ENCODE measurements at places on chromosomes 3 and 15.
A peak's percentile ranks its signal among the peaks of the same experiment; 100 is the strongest.

DNA sequence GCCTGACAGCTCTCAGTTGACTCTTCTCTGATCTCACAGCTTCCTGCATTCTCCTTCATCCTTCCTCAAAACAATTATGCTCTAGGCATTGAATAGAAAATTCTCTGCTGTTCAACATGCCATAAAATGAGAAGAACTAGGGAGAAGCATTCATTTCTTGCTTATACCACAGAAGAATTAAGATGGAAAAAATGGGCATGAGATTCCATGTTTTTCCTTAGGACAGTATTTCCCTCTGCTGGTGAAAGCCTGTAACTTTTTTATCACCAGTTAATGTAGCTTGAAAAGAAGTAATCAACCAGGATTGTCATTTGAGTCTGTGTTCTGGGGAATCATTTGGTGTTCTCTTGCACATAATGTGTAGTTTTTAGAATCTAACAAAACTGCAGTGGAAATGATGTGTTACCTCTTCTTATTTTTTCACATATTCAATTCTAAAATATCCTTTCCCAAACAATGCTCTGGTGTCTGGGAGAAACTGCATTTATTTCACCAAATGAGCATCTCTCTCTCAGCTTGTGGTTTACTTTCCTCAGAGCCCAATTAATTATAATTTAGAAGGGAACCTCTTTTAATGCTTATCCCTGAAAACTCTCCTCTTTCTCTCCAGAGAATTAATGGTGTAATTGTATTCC is 92.8 kb upstream of the DCBLD2 start:
- peak; percentile 9 for DNase-seq

- no peak for DNase-seq
Measured at GRCh38 chr3:187783098-187783497, 37.8 kb upstream of the BCL6 start.

GRCh38 chr3:195246581-195246995 is 24.4 kb downstream of the XXYLT1 start:
- DNase-seq, result no peak

GRCh38 chr3:137047240-137047639 is 89.5 kb downstream of the IL20RB start:
- DNase-seq, result no peak

GRCh38 chr3:18345015-18345367 is 80.1 kb downstream of the SATB1 start:
- DNase-seq, result no peak

DNA sequence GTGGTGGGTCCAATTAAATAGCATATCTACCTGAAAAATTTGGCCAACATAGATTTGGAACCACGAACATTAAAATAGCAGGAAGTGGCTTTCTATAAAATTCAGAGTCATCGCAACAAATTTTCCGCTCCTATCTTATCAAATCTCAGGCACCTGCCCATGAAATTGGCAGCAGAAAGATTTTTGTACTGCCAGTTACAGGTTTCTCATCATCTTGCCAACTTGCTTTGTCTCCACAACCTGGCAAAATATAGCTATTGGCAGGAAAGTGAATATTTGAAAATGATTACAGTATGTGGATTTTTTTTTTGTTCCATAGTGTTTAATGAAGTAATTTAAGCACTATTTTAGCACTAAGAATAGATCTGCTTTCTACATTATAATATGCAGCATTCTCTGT is 161.6 kb upstream of the LRRC3B start:
- no peak for DNase-seq

- no peak for DNase-seq
Measured at GRCh38 chr3:23916152-23916885, 471 bp downstream of the NKIRAS1 start.

- no peak for DNase-seq
Measured at GRCh38 chr15:34203305-34203704, 6.6 kb downstream of the KATNBL1 start.

DNA sequence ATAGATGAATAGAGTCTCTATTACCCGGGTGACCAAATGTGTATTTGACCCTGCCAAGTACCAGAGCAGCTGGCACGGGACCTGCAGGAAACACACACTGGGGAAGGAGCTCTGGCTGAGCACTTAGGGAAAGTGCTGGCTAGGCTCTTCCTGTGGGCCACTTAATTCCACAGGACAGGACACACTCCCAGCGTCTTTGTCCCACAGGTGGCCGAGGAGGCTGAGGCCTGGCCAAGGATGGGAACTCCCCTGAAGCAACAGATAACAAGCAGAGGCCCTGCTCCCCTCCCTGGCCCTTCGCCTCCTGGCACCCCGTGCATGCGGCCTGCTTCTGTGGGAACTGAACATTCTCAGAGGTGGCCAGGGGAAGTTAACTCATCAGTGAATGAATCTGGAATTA is 180.8 kb downstream of the ATP10A start:
- no peak for DNase-seq

DNA sequence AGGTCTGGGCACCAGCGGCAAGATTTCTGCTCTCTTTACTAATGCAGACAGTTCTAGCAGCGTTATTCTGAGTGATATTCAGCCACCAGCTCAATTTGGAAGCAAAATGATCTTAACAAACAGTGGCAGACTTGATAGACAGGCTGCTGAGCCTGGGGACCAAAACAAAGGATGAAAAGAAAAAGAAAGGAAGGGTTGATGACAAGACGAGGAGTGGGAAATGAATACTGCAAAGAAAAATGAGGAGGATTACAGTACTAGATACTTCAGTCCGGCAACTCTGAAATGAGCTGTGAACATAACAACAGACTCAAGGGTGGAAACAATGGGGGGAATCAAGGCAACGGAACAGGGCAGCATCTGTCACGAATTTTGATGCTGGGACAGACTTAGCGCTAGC is 28.8 kb downstream of the FHIT start:
- no peak for DNase-seq

DNA sequence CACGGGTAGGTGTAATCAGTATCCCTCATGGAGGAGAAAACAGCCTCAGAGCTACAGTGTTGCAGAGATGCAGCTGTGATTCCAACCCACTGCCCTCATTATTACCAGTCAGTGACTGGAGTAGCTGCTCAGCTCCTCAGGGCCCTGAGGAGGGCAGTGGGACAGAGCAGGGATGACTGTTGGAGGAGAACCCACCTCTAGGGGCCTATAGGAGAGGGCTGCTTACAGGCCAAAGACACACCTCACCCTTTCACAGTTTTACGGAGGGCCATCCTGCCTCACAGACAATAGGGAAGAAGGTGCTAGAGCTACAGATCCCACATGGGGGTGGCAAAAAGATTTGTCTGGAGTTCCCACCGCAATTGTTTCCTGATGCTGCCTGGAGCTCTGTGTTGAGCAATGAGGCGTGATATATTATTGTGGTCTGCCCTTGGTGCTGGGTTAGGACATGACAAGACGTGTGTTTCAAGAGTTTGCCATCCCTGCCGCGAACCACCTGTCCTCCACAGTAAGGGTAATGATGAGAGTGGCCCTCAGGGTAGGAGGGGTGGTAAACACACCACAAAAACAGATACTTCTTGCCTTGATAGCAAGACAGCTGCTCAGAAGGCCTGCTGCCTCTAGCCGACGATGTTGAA is 140.5 kb upstream of the TPM1 start:
- peak; percentile 13 for DNase-seq

DNA sequence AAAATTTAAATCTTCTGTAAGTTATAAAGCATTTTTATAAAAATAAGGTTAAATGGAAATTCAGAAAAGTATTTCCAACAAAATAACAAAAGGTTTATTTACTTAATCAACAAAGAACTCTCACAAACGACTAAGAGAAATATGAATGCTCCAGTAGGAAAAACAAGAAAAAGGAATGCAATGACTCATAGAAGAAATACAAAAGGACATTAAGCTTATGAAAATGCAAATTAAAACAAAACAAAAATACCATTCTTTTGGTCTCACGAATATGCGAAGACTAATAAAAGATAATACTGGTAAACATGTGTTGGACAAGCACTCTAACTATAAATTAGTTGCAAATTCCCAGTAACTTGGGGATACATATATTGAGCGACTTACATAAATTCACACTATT is 17.5 kb upstream of the TBC1D5 start:
- no peak for DNase-seq

DNA sequence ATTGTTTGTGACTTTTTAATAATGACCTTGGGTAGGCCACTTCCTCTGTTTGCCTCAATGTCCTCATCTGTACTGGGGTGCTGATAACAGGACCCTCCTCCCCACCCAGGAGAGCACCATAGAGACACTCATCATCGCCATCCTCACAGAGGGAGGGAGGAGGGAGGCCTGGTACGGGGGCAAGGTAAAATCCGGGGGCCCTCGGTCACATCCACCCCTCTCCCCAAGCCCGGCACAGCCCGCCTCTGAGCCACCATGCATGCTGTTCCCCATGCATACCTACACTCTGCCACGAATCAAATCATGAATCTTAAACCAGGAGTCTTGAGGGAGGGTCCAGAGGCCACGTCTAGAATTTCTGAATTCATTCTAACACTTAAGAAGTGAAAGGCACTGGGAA is 74.9 kb upstream of the IQSEC1 start:
- no peak for DNase-seq

DNA sequence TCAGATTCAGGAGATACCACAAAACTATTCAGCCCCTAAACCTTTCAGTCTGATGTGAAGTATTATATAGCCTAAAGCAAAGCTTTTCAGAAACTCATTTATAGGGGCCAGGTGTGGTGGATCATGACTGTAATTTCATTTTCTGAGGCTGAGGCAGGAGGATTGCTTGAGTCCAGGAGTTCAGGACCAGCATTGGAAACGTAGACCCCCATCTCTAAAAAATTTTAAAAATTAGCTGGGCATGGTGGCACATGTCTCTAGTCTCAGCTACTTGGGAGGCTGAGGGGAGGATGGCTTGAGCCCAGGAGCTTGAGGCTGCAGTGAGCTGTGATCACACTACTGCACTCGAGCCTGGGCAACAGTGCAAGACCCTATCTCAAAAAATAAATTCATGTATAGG is 60.0 kb downstream of the TMOD3 start:
- DNase-seq, result no peak

DNA sequence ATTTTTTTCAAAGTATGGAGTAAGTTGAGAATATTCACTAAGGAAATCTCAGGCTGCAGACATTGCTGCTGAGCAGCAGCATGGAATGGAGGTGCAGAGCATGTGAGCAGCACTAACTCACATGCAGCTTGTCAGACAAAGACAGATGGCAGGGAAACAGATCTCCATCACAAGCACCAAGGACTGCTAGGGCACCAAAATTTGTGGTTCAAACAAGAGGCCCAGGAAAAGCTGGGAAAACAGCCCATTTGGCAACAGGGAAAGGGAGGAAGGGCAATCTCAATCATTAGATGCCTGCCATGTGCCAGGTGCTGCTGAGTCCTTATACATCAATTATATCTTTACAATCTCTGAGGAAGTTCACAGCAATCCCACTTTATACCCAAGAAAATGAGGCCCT is 47.2 kb upstream of the EIF1B start:
- DNase-seq, result no peak

DNA sequence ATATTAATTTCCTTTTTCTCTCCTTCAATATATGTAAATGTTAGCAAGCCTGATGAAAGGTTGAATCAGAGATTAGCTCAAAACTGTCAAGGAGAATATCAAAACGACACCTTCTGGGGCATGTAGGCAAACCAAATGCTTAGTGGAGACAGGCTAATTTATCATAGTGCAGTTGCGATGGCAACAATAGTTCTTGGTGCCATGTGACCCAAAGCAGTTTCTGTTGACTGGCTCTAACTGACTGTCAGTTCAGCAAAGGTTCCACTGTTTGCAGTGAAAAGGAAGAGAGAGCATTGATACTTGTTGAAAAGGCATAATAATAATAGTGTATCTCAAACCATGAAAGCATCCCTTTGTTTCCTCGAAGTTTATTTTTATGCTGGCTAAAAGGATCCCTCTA is 513.9 kb downstream of the NLGN1 start:
- peak; percentile 48 for DNase-seq

- peak; percentile 66 for DNase-seq
Measured at GRCh38 chr15:76234337-76234889, 76.9 kb downstream of the ETFA start.

DNA sequence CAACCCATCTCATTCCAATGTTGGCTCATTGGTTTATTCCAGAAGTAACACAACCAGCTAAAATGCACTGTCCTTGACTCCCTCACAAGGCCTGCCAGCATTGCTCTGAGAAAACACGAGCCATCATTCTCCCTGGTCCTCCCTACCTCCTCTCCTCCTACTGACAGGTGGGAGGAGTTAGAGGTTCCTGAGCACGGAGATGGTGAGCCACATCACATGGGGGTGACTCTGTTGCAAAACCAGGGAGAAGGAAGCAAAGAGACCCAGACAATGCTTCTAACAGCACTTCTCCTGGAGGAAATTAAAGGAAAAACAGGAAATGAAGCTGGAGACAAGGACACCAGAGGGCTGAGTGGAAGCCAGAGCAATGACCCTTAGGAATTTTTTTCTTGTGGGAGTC is 667.4 kb downstream of the NTRK3 start:
- DNase-seq, result no peak

- DNase-seq, result no peak
Measured at GRCh38 chr15:69666441-69666882, 213.8 kb downstream of the RPLP1 start.

- no peak for DNase-seq
Measured at GRCh38 chr3:40862946-40863345, 336.4 kb upstream of the CTNNB1 start.

- no peak for DNase-seq
Measured at GRCh38 chr3:122314228-122314876, 10.7 kb upstream of the CSTA start.

DNA sequence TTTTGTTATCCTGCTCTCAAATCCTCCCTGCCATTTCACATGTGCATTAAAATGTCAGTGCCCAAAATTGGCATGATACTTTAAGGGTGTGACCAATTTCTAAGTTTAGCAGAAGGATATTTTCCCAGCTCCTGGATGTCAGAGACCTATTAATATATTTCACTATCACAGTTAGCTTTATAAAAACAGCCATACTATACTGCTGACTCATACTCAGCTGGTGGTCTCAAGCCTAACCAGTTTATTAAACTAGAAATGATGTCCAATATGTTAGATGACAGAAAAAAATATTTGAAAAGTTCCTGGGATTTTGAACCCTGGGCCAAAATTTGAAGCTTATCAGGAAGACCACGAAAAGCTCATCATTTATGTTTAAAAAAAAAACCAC is 60.9 kb upstream of the ZNF280D start:
- no peak for DNase-seq

DNA sequence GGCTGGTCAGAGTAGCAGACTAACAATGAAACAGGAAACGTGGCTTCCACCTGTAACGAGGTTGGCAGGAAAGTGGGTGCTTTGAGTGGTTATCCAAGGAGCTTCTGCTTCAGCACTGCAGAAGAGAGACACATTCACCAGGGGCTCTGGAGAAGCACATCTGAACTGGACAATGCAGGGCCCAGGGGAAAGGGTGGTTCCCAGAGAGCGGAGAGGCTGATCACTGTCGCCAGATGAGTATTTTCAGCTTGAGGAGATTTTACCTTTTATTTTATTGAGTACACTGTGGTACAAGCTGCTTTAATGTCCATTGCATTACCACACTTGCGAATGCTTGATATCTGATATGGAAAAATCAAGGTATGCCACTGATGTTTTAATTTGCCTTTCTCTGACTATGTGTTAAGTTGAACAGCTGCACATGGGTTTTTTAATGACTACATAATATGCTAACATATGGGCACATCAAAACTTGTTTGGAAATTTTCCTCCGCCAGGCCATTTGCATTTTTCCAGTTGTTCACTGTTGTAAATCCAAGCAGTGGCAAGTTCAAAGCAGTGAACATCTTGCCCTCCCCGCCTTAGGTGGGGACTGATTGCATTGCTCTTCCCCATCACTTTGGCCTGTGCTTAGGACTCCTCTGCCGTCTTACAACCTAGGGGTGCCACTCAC is 52.1 kb downstream of the LRTM1 start:
- peak; percentile 3 for DNase-seq
